ENCODE measurements at places on chromosomes 5 and 9. TPM values are rescaled to one million over a fixed set of nuclear protein-coding genes. Genes with fewer than 3 reads are reported as not detected.

PCDHGB2 gene
- 12.7 TPM for total RNA-seq

BARHL1 gene
- total RNA-seq, result not detected

ARHGEF37 gene
- total RNA-seq, result 21.8 TPM

CCDC192 gene
- not detected for total RNA-seq

SLC6A7 gene
- 22.9 TPM for total RNA-seq

CDO1 gene
- total RNA-seq, result 10.4 TPM

AIF1L gene
- total RNA-seq, result 2.2 TPM

PNPLA7 gene
- 21.6 TPM for total RNA-seq

SLC6A18 gene
- not detected for total RNA-seq

MARCOL gene
- not detected for total RNA-seq

- no peak overlapping the region for H3K27ac ChIP-seq
- no peaks in the 10 kb centered on the region for H3K27me3 ChIP-seq
- peak; percentile 47 for DNase-seq
- H3K4me3 ChIP-seq, result no peak overlapping the region
- H3K36me3 ChIP-seq, result no peaks in the 10 kb centered on the region
These were observed 64.7 kb downstream of the STK10 start for GRCh38 chr5:172123269-172123692.

- DNase-seq, result no peak
- no peaks in the 10 kb centered on the region for H3K36me3 ChIP-seq
- H3K27ac ChIP-seq, result no peak overlapping the region
These were observed 85.6 kb downstream of the FBXW11 start for GRCh38 chr5:171920765-171921391.

- no peak overlapping the region for H3K4me3 ChIP-seq
- H3K36me3 ChIP-seq, result no peaks in the 10 kb centered on the region
- H3K27me3 ChIP-seq, result no peaks in the 10 kb centered on the region
- no peak overlapping the region for H3K27ac ChIP-seq
- H3K4me1 ChIP-seq, result no peaks in the 10 kb centered on the region
These were observed 36.9 kb downstream of the FEM1C start for GRCh38 chr5:115507681-115508080.

DNA sequence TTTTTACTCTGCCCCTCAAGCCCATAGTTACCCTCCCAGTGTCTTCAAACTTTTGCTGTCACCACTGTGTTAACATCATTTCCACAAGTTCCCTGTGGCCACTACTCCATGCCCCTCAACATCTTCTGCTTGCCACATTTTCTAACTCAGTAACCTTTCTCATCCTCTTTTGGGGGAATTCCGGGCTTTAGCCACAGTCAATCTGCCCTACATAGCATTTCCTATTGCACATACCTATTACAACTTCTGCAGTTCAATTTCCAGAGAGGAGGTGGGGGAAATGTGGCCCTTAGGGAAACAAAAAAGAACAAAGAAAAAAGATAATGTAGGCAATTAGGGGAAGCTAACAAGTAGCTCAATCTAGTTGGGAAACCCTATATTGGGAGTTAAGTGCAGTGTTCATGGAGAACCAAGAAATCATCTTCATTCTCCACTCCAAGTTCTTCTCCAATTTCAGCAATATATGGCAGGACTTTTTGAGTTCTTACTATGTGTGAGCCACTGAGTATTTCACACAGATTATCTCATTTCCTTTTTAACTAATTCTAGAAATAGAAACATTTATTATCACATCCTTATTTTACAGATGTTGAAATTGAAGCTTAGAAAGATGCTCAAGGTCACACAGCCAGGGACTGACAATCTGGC, 40.2 kb upstream of the LPAR1 start:
- no peak overlapping the region for H3K4me3 ChIP-seq
- H3K36me3 ChIP-seq, result no peaks in the 10 kb centered on the region
- no peaks in the 10 kb centered on the region for H3K4me1 ChIP-seq
- no peak for DNase-seq

- H3K4me1 ChIP-seq, result peaks cover 2% of the 10 kb centered on the region
- no peaks in the 10 kb centered on the region for H3K27me3 ChIP-seq
- no peaks in the 10 kb centered on the region for H3K36me3 ChIP-seq
- H3K4me3 ChIP-seq, result no peak overlapping the region
- DNase-seq, result no peak
These were observed 11.6 kb downstream of the NIPSNAP3B start for GRCh38 chr9:104775574-104775936.

- H3K4me1 ChIP-seq, result no peaks in the 10 kb centered on the region
- no peak for DNase-seq
- H3K27me3 ChIP-seq, result no peaks in the 10 kb centered on the region
- H3K36me3 ChIP-seq, result no peaks in the 10 kb centered on the region
These were observed 408.8 kb downstream of the ENC1 start for GRCh38 chr5:74231697-74232096.

DNA sequence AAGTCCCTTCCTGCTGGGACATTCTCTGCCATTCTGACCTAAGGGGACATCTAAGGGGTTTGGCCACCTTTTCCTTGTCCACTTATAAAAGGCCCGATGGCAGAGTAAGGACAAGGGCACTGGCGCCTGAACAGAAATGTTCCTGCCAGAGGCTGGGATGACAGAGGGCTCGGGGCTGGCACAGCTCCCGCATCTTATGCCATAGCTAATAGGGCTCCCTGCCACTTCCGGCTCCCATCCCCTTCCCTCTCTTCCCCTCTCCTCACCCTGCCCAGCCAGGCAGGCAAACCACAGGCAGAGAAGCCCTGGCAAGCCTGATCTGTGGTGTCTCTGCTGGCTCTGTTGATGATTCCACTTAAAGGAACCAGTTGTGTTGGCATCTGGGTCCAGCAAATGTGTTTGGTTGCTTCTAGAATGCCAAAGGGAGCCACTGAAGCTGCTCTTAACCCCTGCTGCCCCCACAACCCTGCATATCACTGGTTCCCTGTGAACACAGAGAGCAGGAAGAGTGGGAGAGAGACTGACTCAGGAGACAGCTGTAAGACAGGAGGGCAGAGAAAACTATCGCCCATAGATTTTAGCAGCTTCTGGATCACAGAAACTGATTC, 18.4 kb upstream of the ADRA1B start:
- H3K4me3 ChIP-seq, result no peak overlapping the region
- no peaks in the 10 kb centered on the region for H3K4me1 ChIP-seq
- H3K27ac ChIP-seq, result no peak overlapping the region

DNA sequence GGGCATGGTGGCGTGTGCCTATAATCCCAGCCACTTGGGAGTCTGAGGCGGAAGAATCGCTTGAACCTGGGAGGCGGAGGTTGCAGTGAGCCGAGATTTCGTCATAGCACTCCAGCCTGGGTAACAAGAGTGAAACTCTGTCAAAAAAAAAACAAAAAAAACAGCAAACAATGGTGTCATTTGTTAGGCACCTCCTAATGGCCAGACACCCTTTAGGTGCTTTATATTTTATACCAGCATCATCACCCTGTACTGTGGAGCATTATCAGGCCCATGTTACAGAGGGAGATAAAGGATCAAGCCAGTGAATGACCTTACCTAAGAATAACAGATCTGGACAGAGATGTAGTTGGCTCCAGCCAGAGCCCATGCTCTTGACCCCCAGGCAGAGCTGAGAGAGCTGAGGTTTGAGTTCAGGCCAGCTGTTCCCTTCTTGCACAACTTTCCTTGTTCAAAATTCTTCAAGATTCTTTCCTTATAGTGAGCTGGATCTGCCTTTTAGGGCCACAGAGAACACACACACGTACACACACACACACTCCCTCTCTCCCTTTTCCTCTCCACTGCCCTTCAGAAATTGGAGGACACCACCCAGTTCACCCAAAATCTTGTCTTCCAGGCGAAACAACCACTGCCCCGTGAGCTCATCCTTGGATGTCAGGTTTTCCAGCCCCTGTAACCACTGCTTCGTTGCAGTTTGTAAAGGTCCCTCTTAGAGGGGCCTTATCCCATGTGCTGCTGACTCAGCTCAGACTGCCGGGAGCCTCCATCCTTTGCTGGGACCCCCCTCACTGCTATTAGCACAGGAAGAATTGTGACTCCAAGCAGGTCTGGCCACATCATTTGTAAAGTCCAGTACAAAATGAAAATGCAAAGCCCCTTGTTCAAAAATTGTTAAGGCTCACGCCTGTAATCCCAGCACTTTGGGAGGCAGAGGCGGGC, 10.4 kb upstream of the PTGES start:
- peaks cover 9% of the 10 kb centered on the region for H3K4me1 ChIP-seq
- H3K27ac ChIP-seq, result peak overlapping the region; percentile 85
- DNase-seq, result peak; percentile 40
- H3K36me3 ChIP-seq, result no peaks in the 10 kb centered on the region

DNA sequence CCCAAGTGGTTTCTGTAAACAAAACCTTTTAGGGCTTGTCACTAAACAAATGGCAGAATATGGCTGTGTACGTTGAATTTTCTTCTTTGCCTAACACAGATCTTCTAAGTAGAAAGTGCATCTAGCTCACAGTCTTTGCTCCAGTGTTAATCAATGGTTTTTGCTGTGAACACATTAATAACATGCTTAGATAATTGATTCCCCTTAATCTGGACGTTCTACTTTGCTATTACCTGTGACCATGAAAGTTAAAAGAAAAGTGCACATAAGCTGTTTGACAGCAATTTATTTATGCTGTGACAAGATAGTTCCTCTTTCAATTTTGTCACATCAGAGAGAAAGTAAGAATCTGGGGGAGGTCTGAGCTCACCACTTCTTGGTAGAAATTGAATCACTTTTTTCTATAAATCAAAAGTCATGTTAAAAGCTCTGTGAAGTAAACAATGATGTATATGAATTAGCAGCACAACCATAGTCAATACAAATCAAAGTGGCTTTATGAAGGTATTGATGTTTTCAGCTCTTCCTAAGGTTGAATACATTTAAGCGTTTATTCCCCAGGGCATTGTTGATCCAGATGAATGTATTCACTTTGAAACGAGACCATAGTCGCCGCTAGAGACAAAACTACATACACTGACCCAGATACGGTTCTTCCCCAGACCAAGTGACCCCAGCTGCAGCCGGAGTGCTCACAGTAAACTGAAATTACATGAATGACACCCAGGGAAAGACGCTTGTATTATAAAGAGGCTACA, 174.6 kb upstream of the ZNF608 start:
- no peak overlapping the region for H3K4me3 ChIP-seq
- H3K36me3 ChIP-seq, result no peaks in the 10 kb centered on the region
- no peak overlapping the region for H3K27ac ChIP-seq

DNA sequence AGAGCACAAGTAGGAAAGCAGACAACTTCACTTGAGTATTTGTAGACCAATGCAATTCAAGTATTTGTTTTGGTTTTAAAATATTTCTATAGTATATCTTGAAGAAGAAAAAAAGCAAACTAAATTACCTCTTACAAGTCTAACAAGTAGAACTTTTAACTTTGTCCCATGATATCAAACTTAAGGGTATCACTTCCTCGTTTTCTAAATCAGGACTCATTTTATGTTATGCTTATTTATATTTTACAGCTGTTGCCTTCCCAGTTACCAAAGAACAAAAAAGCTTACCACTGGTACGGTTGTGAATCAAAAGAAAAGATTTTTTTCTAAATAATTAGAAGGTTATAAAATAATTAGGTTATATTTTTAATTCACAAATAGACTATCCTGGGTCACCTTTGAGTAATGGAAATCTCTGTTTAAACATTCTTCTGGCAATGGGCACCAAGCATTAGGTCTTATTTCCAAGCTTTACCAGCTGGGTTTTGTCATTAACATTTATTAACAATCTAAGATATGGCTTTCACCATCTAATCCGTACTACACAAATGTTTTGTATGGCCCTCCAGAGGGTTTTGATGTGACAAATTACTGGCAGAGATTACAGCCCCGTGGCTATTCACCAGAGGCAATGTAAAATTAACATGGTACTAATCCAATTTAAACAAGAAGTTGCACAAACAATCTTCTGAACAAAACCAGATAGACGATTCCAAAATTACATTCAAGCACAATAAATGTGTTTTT, 63.6 kb downstream of the CEP120 start:
- H3K4me1 ChIP-seq, result peaks cover 41% of the 10 kb centered on the region
- no peak for DNase-seq
- H3K4me3 ChIP-seq, result no peak overlapping the region
- peak overlapping the region; percentile 48 for H3K27ac ChIP-seq

GRCh38 chr9:125262294-125262991, 817 bp downstream of the GAPVD1 start:
- H3K36me3 ChIP-seq, result no peaks in the 10 kb centered on the region
- DNase-seq, result no peak
- H3K4me3 ChIP-seq, result peak overlapping the region; percentile 70
- peaks cover 14% of the 10 kb centered on the region for H3K4me1 ChIP-seq
- H3K27ac ChIP-seq, result peak overlapping the region; percentile 92

DNA sequence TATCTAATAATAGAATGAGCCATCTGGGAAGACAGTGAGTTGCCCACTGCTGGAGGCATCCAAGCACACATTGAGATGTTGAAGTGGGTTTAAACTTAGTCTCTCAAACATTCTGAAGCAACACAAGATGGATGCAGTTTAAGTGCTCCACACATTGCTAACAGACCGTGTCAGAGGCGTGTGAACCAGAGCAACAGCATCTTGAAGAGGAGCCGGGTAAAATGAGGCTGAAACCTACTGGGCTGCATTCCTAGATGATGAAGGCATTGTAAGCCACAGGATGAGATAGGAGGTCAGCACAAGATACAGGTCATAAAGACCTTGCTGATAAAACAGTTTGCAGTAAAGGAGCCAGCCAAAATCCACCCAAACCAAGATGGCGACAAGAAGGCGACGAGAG, 73.5 kb upstream of the TMEM215 start:
- no peak for DNase-seq
- H3K27me3 ChIP-seq, result no peaks in the 10 kb centered on the region
- no peaks in the 10 kb centered on the region for H3K4me1 ChIP-seq

GRCh38 chr9:36441966-36442365, 41.9 kb upstream of the RNF38 start:
- no peaks in the 10 kb centered on the region for H3K4me1 ChIP-seq
- H3K4me3 ChIP-seq, result no peak overlapping the region
- H3K27me3 ChIP-seq, result no peaks in the 10 kb centered on the region
- H3K36me3 ChIP-seq, result no peaks in the 10 kb centered on the region

DNA sequence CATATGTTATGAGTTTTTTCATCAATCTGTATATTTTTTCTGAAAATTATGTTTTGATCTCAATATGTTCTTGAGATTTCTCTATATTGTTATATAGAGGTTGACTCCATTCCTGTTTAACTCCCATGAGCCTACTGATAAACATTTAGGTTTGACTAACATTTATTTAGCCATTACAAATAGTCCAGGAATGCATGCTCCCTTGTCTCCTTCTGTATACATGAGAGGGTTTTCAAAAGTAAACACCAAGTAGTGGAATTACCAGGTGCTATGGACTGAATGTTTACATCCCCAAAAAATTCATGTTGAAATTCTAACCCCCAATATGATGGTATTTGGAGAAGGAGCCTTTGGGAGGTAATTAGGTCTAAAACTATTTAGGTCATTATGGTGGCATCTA, 3.5 kb upstream of the OR5C1 start:
- H3K27me3 ChIP-seq, result no peaks in the 10 kb centered on the region
- no peaks in the 10 kb centered on the region for H3K36me3 ChIP-seq
- H3K4me3 ChIP-seq, result no peak overlapping the region
- no peak overlapping the region for H3K27ac ChIP-seq
- no peak for DNase-seq

- no peaks in the 10 kb centered on the region for H3K27me3 ChIP-seq
- H3K27ac ChIP-seq, result no peak overlapping the region
- no peaks in the 10 kb centered on the region for H3K36me3 ChIP-seq
- no peak for DNase-seq
- H3K4me1 ChIP-seq, result no peaks in the 10 kb centered on the region
- H3K4me3 ChIP-seq, result no peak overlapping the region
These were observed 87.0 kb upstream of the PHYKPL start for GRCh38 chr5:178319541-178320041.

All from transverse colon (tissue), 4 donors.